Purkinje cell (primary cell): ENCODE measurements at places on chromosomes 2 and 18. TPM values are rescaled to one million over a fixed set of nuclear protein-coding genes. Genes with fewer than 3 reads are reported as not detected.

IL36G gene
- not detected in 2 replicates for polyA plus RNA-seq

FTCDNL1 gene
- 4.8 and 5.7 TPM in 2 replicates for polyA plus RNA-seq

AKAIN1 gene
- polyA plus RNA-seq: 425 and 444 TPM in 2 replicates

DNAH6 gene
- polyA plus RNA-seq: 1.4 TPM in 1 of 2 replicates, not detected in the other

HRH4 gene
- not detected in 2 replicates for polyA plus RNA-seq

SEMA4F gene
- polyA plus RNA-seq: 1.7 and 4.3 TPM in 2 replicates

TRIM43 gene
- polyA plus RNA-seq: not detected in 2 replicates

MAIP1 gene
- 17.5 and 33.4 TPM in 2 replicates for polyA plus RNA-seq

DCDC2C gene
- not detected in 2 replicates for polyA plus RNA-seq

CIB4 gene
- polyA plus RNA-seq: not detected in 2 replicates

SCYGR1 gene
- not detected in 2 replicates for polyA plus RNA-seq

CD207 gene
- not detected in 2 replicates for polyA plus RNA-seq

LBH gene
- polyA plus RNA-seq: 0.70 TPM in 1 of 2 replicates, not detected in the other
